ENCODE measurements at places on chromosomes 5 and 9.

DNA sequence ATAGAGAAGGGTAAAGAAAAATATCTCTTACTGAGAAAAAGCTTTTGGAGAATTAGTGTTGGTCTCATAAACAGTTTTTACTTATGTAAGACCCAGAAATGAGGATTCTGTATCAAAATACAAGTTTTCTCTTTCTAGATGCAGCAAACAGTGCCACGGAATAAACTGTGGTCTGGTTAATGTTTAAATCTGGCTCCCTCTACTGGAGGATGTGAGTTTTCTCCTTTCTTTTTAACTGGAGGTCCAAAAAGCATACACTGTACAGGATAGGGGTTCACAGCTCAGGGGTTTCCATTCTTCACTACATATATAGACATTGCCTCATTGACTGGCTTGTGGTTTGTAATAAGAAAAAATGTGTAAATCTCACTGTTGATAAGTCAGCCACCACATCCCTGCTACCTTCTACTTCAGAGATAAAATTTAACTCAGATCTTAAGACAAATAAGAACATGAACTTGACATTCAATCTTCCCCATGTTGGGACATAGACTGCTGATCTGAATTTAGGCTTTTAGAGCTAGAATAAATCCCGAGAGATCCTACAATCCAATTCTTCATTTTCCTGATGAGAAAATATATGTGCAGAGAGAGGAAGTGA is 98.9 kb downstream of the CFAP95 start:
- DNase-seq = no peak

- no peak for DNase-seq
These were observed 44.0 kb downstream of the ROR2 start for GRCh38 chr9:91905991-91906469.

DNA sequence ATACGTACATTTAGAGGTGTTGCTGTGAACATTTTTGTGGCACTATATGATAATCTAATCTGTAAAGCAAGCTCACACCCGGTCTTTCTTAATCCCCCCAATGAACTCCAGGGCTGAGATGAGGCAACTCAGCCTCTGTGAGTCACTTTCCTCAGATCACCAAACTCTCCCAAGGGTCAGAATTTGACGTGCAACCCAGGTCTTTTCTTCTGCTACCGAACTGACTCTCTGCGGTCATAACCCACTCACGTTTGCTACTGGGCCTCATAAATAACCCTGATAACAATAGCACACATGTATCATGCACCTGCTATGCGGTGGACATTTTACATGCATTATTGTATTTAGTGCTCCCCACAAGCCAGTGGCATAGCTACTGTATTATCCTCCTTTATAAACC is 153.1 kb downstream of the DROSHA start:
- DNase-seq = no peak

- no peak for DNase-seq
These were observed 138.9 kb upstream of the SGCD start for GRCh38 chr5:156188016-156188415.

DNA sequence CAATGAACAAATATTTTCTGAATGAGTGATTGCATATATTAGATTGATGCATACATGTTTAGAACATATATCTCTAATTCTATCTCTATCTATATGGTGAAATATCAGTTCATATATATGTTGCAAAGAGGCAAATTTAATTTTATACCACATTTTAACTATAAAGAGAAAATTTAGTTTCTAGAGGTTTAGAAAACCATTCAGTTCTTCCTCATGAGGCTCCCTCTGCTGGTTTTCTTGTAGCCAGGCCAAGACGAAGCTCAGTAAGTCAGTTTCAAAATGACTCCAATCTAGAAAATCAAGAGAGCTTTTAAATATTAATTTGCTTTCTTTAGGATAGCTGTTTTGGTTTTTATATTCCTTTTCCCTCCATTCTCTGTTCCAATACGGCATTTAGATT is 312.1 kb downstream of the TMEM232 start:
- DNase-seq = no peak

- DNase-seq = no peak
These were observed 247.4 kb upstream of the RASA1 start for GRCh38 chr5:87020099-87020934.

DNA sequence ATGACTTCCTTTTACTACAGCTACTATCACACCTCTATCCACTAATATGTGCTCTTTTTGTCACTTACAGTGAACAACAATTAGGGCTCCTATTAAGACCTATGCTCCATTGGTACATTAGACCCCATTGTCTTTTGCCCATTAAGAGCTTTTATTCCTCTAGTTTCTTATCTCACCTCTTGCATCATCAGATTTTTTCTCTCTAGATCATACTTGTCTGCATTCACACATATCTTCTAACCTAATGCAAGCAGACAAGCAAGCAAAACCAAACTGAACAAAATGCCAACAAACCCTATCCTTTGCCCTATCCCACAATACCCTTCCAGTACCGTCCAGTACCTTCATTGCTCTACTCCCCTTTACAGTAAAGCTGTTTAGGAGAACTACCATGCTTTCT is 10.1 kb upstream of the RBM27 start:
- DNase-seq = no peak

DNA sequence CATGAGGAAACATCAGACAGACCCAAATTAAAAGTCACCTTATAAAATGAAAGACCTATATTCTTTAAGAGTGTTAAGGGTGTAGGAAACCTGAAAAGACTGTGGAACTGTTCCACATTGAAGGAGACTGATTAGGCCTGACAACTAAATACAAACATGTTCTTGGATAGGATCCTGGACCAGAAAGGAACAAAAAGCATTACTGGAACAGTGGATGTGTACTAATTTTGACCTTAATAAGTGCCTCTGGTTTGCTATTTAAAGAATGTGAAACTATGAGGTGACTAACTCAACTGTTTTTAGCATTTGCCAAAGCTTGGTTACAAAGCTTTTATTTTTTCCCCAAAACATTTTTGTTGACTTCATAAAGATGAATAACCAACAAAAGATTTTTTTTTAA is 340.6 kb downstream of the CAAP1 start:
- no peak for DNase-seq

DNA sequence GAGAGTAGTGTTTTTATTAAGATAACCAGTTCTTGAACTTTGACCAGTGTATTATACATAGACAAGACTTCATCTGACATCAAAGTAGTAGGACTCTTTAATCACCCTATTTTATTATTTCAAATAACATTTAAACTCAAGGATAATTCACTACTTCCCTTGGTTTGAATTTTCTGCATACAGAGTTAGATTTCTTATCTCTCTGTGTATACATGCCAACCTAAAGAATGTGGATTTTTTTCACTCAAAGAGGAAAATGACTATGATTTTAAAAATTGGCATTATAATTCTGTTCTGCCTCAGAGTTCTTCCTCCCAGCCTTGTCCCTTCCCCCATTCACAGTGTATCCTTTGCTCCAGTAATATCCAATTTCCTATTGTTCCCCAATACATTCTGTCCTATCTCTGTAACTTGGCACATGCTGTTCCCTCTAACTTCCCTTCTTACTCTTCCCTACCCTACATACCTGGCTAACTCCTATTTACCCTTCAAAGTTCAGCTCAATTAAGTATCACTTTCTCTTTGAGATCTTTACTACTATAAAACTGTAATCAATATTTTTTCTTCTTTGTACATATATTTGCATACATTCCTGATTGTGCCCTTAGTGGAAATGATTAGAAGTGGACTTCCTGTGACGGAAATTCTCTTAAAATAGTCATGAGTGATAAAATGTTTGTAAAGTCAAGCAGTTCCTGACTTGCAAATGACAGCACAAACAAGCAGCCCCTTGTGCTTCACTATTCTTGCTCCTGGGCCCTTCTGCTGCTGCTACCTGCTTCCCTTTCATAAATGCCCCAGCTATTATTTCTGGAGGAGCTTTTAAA is 38.1 kb upstream of the DENND4C start:
- DNase-seq = no peak

DNA sequence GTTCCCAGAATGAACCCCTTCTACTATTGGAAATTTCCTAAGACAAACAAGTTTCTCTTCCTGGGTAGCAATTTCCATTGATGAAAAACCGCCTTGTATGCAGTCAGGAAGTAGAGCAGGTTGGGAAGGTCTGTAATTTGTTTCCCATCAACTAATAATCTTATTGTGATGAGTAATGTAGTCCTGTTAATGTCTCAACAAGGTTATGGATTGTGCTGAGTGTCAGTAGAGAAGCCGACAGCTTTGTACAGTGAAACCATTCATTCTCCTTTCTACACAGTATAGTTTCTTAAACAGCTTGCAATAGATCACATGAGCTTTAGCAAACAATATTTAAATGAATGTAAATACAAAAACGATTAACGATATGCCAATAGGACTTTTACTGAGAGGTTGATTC is 355.4 kb upstream of the WWC1 start:
- DNase-seq = no peak

DNA sequence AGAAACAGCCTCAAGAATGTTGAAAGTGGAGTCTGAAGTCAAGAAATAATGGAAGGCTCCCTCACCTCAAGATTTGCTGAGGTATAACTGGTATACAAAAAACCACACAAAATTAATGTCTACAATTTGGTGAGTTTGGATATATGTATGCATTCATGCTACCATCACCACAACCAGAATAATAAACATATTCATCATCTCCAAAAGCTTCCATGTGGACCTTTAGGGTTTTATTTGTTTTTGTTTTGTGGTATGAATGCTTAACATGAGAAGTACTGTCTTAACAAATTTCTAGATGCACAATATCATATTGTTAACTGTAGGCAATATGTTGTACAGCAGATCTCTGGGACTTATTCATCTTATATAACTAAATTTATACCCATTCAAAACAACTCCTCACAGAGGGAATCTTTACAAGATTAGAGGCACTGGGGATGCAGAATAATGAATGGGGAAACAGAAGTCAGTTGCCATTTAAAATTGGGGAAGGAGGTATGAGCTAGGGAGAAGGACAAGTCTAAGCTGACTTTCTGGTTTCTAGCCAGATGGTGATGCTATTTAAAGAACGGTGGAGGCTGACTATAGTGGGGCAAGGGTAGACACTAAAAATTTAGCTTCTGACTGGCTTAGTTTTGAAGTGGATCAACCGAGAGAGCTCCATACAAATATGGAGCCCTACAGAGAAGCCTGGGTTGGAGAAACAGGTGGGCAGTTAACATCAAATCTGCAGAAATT is 213.9 kb downstream of the BNC2 start:
- DNase-seq = no peak

- DNase-seq = no peak
These were observed 69.1 kb downstream of the ARRDC3 start for GRCh38 chr5:91313757-91314673.

- DNase-seq = no peak
These were observed 180.9 kb downstream of the NR3C1 start for GRCh38 chr5:143222287-143223231.

GRCh38 chr5:126778675-126779403 is 1.9 kb downstream of the LMNB1 start:
- no peak for DNase-seq

GRCh38 chr5:98341038-98342032 is 432.1 kb upstream of the RGMB start:
- no peak for DNase-seq

DNA sequence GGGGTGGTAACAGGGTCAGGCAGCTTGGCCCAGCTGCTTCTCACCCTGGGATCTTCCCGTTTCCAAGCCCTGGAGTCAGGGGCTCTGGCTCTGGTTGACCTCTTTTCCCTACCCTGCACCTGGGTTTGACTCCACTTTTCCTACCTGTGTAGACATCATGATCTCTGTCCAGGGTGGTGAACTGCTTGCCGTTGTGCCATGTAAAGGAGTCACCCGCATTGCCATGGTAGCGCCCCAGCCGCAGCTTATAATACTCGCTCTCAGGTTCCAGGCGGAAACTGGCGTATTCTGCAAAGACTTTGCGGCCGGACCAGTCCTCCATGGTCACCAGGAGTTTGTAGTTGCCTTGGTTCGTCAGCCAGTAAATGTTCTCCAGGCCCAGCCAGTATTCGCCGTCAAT is 30.9 kb downstream of the ANGPTL2 start:
- no peak for DNase-seq

DNA sequence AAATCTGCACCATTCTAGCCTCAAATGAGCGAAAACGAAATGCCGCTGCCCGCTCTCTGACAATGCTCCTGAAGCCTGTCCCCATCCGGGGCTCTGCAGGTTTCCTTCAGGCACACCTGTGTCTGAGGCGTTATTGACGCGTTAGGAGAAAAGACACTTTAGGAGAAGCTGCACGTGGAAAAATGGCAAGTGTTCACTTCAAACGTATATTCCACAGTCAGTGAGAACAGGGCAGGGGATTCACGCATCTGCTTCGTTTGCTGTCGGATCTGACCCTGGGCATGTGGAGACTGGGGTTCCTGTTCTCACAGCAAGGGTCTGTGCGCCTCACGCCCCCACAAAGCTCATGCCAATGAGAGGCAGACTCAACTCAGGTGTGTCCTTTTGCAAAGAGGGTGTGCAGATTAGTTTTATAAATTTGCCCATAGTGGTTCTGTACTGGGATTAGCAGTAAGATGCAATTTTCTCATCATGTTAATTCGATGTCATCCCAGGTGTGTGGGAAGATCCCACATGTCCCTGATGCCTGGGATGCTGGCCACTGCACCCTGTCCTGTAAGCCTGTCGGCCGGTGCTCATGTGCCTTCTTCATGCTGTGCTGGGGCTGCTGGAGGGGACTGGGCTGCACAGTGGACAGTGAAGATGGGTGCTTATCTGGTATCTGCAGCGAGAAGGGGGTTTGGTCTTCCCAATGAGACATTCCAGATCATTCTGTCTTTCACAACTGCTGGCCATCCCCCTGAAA is 11.2 kb upstream of the TBC1D9B start:
- no peak for DNase-seq

- no peak for DNase-seq
These were observed 1.7 kb downstream of the FOXD1 start for GRCh38 chr5:73446631-73447529.

GRCh38 chr5:5348135-5348534 is 74.3 kb upstream of the ICE1 start:
- DNase-seq = no peak

- no peak for DNase-seq
These were observed 83.2 kb downstream of the DIRAS2 start for GRCh38 chr9:90559075-90560073.

- DNase-seq = no peak
These were observed 27.4 kb downstream of the BICD2 start for GRCh38 chr9:92737216-92737606.

GRCh38 chr9:78296201-78296892 is 578 bp upstream of the PSAT1 start:
- peak; percentile 70 for DNase-seq
